Fibroblast of mammary gland (primary cell): ENCODE measurements at places on chromosomes 2 and 18.

DNA sequence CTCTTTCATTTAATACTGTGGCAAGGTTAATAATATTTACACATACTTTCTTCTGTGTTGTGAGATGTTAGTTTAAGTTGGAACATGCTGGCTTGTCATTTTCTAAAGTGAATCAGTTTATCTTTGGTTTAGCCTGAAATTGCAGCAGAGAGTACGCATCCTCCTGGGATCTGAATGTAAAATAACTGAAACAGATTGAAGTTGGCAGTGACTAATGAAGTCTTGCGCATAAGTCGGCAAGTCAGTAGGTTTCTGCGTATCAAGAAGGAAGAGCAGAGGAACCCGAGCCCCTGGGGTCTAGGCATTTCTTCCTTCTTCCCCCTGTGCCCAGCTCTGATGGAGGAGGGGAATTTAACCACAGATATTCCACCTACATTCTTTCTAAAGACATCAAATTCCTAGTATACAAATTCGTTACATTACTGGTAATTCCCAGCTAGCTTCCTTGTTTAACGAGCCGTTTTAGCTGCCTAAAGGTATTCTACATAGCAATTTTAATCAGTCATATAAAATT is 392.1 kb upstream of the RAB12 start:
- no peak for DNase-seq

DNA sequence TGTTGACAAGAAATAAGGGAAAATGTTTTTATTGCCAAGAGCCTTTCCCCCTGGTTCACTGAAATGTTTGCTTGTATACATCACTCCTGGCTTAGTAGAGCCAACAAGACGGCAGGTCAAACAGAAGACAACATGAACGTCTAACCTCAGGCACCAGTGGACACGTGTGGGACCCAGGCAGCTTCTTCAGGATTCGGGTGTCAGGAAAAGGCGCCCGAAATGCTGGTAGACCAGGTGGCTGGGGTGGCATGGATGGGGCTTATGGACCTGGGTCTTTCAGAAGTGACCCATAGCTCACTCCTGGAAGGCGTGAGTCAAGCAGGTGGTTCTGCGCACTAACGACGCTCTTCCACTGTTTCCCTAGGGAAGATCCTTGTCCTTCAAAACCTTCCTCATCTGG is 23.3 kb upstream of the NFATC1 start:
- DNase-seq: no peak

GRCh38 chr2:202098291-202098690 is 25.2 kb downstream of the KIAA2012 start:
- DNase-seq: no peak

GRCh38 chr2:105972246-105972645 is 221.9 kb downstream of the UXS1 start:
- no peak for DNase-seq

- DNase-seq: no peak
These were observed 6.4 kb downstream of the ERLEC1 start for GRCh38 chr2:53793261-53793660.

DNA sequence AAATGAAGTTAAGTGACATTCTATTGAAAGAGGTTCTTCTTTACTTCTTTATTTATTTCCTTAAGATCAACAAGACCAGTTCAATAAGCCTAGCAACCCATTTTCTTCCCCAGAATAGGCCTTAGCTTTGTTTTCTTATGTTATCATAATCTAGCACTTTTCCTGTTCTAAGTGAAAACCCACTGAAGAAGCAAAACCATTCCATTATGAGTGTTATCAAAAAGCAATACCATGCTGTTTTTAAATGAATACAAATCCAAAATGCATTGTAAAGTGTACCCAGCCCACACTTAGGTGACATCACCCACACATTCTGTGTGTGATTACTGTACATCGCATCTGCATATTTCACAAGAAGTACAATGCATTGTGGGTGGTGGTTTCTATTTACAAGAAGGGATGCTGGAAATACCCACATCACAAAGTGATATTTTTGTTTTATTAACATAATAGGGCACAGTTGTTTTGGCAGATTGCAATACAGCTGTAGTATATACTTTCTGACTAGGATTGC is 679.5 kb downstream of the KCNJ3 start:
- peak; percentile 24 for DNase-seq

DNA sequence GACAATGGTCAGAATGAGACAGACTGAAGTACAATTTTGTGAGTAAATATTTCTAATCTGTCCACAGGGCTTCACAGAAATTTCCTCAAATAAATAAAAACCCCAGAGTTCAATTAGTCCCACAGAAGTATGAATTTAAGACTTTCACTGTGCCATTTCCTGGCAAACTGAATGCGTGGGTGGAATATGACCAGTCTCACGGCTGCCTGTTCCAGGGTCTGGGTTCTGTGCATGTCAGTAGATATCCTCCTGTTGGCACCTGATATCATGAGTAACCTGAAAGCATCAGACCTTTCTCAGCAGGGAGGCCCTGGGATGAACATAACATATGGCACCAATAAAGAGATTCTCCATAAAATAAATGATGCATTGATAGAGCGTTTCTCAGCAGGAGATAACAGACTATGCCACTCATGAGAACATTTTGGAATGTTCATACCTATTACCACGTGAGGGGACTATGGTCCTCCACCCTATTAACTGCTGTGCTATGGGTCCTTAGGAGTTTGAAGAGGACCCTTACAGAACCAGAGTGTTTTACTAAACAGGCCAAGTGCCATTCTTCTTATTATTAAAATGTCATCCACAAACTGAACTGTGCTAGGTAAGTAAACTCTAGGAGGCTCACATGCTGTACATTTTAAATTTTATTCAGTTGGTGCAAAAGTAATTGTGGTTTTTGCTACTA is 10.6 kb upstream of the MALL start:
- peak; percentile 57 for DNase-seq

DNA sequence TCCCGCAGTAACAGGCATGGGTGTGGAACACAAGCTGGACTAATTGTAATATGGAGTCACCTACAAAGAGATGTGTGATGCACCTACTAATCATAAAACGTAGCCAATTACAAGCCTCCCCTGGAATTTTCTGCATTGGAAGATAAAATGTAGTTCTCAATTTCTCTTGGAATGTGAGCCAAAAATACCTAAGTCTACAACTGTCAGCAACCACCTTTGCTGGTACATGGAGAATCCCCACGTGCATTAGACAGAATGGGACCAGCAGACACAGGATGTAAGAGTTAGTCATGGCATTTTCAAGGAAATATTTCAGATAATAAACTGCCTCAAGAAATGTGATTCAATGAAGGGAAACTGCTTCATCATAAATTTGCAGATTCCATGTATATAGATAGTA is 85.6 kb upstream of the DCC start:
- no peak for DNase-seq

DNA sequence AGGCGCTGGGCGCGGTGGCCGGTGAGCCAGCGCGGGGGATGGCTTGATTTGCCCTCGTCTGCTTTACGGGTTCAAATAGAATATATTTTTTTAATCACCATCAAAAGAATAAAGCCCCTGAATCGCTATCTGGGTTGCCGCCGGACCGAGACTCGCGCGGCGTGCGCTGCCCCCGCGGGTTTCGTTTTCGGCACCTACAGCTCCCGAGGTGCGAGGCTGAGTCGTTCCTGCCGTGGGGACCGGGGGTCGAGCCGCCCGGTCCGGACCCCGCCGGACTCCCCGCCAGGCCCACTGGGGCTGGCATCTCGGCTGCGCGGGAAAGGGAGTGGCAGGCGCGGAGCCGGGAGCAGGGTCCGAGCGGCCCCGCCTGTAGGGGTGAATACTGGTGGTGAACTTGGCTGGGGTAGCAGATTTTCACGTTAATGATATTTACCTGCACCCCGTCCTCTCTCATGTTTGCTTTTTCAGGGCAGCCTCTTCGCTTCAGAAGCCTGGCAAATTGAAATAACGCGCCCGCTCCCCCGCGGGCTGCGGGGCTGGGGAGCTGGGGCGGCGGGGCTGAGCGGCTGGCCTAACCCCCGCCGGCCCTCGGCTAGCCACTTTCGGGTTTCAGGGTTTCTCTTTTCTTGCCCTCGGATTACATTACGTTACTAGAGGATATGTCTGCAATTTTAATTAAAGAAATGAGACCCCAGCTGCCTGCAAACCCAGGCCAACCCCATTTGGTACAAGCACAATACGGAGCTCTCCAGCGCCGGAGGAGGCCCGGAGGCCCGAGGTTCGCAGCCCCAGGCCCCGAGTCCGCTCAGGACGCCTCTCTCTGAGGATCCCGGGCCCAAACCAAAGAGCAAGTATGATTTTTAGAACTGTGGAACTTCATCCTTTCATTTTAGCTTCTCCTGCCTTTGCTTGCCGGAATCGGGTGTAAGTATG is 1.7 kb upstream of the CELF4 start:
- DNase-seq: no peak

GRCh38 chr18:58863539-58864145 is 1.0 kb upstream of the ZNF532 start:
- DNase-seq: no peak

GRCh38 chr2:149994057-149994728 is 406.6 kb upstream of the MMADHC start:
- DNase-seq: peak; percentile 59

DNA sequence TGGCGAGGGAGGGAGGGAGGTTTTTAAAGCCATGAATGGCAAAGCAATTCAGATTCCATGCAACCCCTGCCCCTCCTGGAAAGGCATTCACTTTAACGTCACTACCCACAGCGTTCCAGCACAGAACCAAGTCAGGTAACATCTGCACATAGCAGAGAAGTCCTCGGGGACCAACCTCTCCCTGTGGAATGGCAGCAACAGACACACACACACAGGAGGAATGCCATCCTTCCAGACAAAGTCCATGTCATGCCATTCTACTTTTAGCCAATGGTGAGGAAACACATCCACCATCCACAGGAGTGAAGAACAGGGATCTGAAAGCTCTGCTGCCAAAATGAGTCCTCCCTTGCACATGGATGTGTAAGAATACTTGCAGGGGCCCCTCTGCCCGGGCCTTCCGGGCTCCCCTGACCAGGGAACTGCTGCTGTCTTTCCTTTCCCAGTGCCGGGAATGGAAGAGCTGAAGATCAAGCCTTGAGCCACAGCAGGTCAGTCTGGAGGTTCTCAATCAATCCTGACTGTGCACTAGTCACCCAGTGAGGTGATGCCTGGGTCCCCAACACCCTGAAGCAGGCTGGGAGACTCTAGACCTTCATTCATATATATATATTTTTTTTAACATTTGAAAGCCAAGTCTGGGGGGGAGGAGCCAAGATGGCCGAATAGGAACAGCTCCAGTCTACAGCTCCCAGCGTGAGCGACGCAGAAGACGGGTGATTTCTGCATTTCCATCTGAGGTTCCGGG is 63.7 kb downstream of the UXS1 start:
- DNase-seq: no peak

- DNase-seq: no peak
These were observed 94.9 kb upstream of the PXDN start for GRCh38 chr2:1839066-1839756.
